ENCODE measurements at places on chromosomes 4 and X. TPM values are rescaled to one million over a fixed set of nuclear protein-coding genes. Genes with fewer than 3 reads are reported as not detected.

GRCh38 chrX:149213264-149213663 is 291.8 kb downstream of the IDS start:
- no peaks in the 10 kb centered on the region for H3K27me3 ChIP-seq
- H3K27ac ChIP-seq = no peak overlapping the region
- H3K36me3 ChIP-seq = no peaks in the 10 kb centered on the region

- no peaks in the 10 kb centered on the region for H3K36me3 ChIP-seq
- no peak overlapping the region for H3K27ac ChIP-seq
- H3K4me1 ChIP-seq = peaks cover 4% of the 10 kb centered on the region
- no peak for DNase-seq
Observed at GRCh38 chrX:153476666-153477363, 6.4 kb upstream of the HAUS7 start.

GRCh38 chr4:100828986-100829685 is 311.3 kb upstream of the EMCN start:
- H3K4me1 ChIP-seq = peaks cover 10% of the 10 kb centered on the region
- no peaks in the 10 kb centered on the region for H3K36me3 ChIP-seq
- H3K27me3 ChIP-seq = no peaks in the 10 kb centered on the region
- no peak overlapping the region for H3K27ac ChIP-seq
- no peak for DNase-seq

DNA sequence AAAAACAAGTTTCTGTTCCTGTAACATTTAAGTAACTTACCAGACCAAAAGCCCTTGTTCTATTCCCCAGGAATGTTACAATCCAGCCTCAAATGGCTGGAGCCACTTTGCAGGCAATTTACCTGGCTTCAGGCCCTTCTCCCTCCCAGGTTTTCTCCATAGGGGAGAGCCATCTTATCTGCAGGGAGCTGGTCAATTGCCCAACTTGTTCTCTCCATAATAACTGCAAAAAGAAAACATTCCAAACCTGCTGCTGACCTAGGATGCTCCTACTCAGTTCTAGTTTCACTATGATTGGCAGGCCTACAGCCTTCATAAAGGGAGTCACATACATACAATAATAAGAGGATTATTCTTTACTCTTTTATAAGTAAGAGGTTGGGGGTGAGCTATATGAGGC is 670.7 kb downstream of the PCDH7 start:
- H3K27me3 ChIP-seq = no peaks in the 10 kb centered on the region
- no peaks in the 10 kb centered on the region for H3K4me1 ChIP-seq

DNA sequence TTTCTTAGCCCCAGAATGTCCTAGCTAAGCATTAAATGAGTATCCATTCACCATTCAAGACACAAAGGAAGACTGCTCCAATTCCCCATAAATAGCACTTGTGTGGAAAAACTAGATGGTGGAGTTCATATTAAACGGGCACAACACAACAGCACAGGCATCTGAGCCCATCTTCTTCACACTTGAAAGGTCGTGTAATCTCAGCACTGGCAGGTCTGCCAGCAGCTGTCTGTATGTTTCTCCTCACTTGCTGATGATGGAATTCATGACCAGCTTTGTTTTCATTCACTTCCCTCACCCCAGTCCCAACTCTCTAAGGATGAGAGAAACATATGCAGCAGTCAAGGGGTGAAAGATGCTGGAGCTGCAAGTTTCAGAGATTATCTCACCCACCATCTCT is 148.7 kb downstream of the AFAP1 start:
- H3K27ac ChIP-seq = no peak overlapping the region
- H3K4me1 ChIP-seq = no peaks in the 10 kb centered on the region

DNA sequence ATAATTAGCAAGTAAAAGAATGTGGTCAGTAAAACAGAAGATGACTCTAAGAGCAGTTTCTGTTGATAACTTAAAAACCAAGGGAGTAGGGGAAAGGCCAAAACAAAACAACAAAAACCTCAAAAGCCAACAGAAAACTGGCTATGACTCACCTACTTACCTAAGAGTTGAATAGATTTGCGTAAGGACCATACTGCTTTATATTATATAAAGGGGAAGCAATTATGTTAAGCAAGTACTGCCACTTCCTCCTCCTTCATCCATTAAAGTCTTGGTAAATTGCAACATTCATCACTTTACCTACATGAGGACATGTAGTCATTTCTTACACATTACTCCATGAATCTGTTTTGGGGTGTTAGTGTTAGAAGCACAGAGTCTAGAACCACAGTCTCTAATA is 85.9 kb upstream of the FAM47A start:
- H3K4me1 ChIP-seq = no peaks in the 10 kb centered on the region
- H3K36me3 ChIP-seq = no peaks in the 10 kb centered on the region
- no peak overlapping the region for H3K4me3 ChIP-seq
- H3K27me3 ChIP-seq = no peaks in the 10 kb centered on the region
- no peak for DNase-seq
- no peak overlapping the region for H3K27ac ChIP-seq

DNA sequence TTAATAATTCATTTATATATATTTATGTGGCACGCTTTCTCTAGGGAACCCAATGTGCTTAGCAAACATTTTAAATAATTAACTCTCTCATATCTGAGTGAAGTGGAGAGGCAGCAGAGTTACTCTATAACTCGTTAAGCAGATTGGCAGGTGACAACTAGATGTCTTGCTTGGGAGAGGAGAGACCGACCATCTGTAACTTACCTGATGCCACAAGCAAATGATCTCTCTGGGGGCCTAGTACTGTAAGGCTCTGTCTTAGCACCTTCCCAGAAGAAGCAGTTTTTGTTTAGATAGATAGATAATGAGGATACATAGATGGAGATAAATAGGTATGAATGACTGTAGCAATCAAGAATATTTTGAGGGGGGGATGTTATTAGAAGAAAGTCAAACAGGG is 11.9 kb upstream of the SEL1L3 start:
- no peak overlapping the region for H3K27ac ChIP-seq
- H3K36me3 ChIP-seq = no peaks in the 10 kb centered on the region
- no peaks in the 10 kb centered on the region for H3K27me3 ChIP-seq
- peaks cover 14% of the 10 kb centered on the region for H3K4me1 ChIP-seq
- H3K4me3 ChIP-seq = no peak overlapping the region

- no peaks in the 10 kb centered on the region for H3K27me3 ChIP-seq
- no peaks in the 10 kb centered on the region for H3K36me3 ChIP-seq
- H3K4me3 ChIP-seq = no peak overlapping the region
- H3K27ac ChIP-seq = no peak overlapping the region
- no peak for DNase-seq
Observed at GRCh38 chr4:152081024-152081423, 320.2 kb upstream of the GATB start.

GRCh38 chrX:13533726-13534125 is 35.7 kb upstream of the EGFL6 start:
- H3K27me3 ChIP-seq = no peaks in the 10 kb centered on the region
- no peak overlapping the region for H3K4me3 ChIP-seq
- no peaks in the 10 kb centered on the region for H3K36me3 ChIP-seq
- no peak overlapping the region for H3K27ac ChIP-seq

- peaks cover 36% of the 10 kb centered on the region for H3K4me1 ChIP-seq
- no peak overlapping the region for H3K4me3 ChIP-seq
- peak overlapping the region; percentile 61 for H3K27ac ChIP-seq
- H3K27me3 ChIP-seq = no peaks in the 10 kb centered on the region
- no peaks in the 10 kb centered on the region for H3K36me3 ChIP-seq
- DNase-seq = peak; percentile 88
Observed at GRCh38 chr4:184331268-184331995, 113.8 kb upstream of the ENPP6 start.

AADAT gene
- 4.4 TPM for total RNA-seq

DNA sequence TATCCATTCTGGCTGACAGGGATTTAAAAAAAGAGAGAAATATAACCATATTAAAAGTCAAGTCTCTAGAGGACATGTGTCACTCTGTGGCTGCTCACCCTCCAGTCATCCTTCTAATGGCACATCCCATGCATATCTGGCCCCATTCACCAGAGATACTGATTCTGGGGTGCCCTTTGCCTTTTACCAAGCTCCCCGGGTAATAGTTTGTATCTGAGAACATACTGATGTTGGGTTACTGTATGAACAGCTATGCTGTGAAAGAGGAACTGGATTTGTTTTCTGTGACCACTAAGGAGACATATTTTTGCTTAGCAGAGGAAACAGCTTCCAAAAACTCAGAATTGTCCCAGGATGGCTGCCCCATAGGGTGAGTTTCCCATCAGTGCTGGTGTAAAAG is 56.0 kb downstream of the SAT1 start:
- DNase-seq = no peak
- no peaks in the 10 kb centered on the region for H3K4me1 ChIP-seq
- no peaks in the 10 kb centered on the region for H3K36me3 ChIP-seq
- H3K27ac ChIP-seq = no peak overlapping the region
- no peak overlapping the region for H3K4me3 ChIP-seq

DNA sequence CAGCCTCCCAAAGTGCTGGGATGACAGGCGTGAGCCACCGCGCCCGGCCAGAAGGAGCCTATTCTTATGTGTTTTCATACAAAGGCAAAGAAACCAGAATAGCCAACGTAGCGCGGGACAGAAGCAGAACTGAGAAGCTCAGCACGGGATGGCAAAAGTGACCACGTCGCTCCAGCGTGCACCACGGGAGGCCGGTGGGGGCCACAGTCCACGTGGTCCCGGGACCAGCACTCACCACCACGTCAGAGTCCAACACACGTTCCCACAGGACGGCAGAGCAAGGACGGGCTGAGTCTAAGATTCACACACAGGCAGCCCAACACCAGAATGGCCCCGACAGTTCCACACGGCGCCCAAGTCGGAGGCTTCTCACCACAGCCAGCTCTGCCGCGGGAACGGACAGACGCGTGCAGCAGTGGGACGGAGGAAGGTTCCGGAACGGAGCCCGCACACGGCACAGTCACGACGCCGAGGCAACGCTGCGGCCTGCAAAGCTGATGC is 18.8 kb upstream of the GTPBP6 start:
- no peak for DNase-seq
- H3K27me3 ChIP-seq = no peaks in the 10 kb centered on the region
- no peaks in the 10 kb centered on the region for H3K36me3 ChIP-seq
- H3K27ac ChIP-seq = no peak overlapping the region

PLAC1 gene
- not detected for total RNA-seq

HSFX1 gene
- total RNA-seq = 0.26 TPM

GRCh38 chr4:123802933-123803332 is 406.3 kb downstream of the SPRY1 start:
- H3K4me3 ChIP-seq = no peak overlapping the region
- no peaks in the 10 kb centered on the region for H3K27me3 ChIP-seq
- no peak overlapping the region for H3K27ac ChIP-seq
- no peaks in the 10 kb centered on the region for H3K36me3 ChIP-seq
- DNase-seq = no peak
- H3K4me1 ChIP-seq = no peaks in the 10 kb centered on the region

- H3K36me3 ChIP-seq = no peaks in the 10 kb centered on the region
- no peak overlapping the region for H3K4me3 ChIP-seq
- DNase-seq = no peak
- H3K27me3 ChIP-seq = no peaks in the 10 kb centered on the region
- H3K4me1 ChIP-seq = peaks cover 2% of the 10 kb centered on the region
Observed at GRCh38 chrX:69291116-69291515, 125.9 kb upstream of the PJA1 start.

DNA sequence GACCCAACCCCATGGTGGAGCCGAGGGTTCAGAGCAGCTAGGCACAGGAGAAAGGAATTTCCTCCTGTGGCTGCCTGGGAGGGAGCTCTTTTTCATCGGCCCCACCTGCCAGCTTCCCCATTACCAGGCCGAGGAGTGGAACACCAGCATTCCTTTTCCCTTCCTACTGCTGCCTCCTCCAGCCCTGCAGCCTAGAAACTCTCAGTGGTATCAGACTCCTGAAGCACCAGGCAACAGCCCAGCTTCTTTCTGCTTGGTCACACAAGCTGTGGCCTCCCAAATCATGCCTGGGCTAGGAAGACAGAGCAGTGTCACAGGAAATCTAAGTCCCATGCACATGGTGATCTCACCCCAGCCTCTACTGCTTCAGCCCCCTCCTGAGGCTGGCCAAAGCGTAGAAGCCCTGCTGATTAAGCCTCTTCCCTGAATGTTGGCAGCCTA is 30.1 kb downstream of the RTL5 start:
- no peak overlapping the region for H3K27ac ChIP-seq
- H3K27me3 ChIP-seq = no peaks in the 10 kb centered on the region
- DNase-seq = no peak
- no peaks in the 10 kb centered on the region for H3K36me3 ChIP-seq
- peaks cover 6% of the 10 kb centered on the region for H3K4me1 ChIP-seq

TREX2 gene
- total RNA-seq = 1.0 TPM

NWD2 gene
- 0.26 TPM for total RNA-seq

SSX1 gene
- not detected for total RNA-seq

RNF128 gene
- 18.9 TPM for total RNA-seq

NXF2 gene
- total RNA-seq = not detected

GRCh38 chrX:20383477-20383876 is 116.8 kb upstream of the RPS6KA3 start:
- no peak for DNase-seq
- H3K27ac ChIP-seq = no peak overlapping the region
- H3K27me3 ChIP-seq = no peaks in the 10 kb centered on the region

CDKL2 gene
- 4.6 TPM for total RNA-seq

SYNPO2 gene
- 7.6 TPM for total RNA-seq

GAGE1 gene
- total RNA-seq = not detected

GRCh38 chr4:186642998-186643397 is 80.7 kb downstream of the FAT1 start:
- no peak for DNase-seq
- no peak overlapping the region for H3K4me3 ChIP-seq
- H3K27ac ChIP-seq = peak overlapping the region; percentile 78
- peaks cover 33% of the 10 kb centered on the region for H3K4me1 ChIP-seq
- no peaks in the 10 kb centered on the region for H3K36me3 ChIP-seq

GRCh38 chr4:152508386-152508785 is 27.5 kb downstream of the FBXW7 start:
- no peak overlapping the region for H3K4me3 ChIP-seq
- no peaks in the 10 kb centered on the region for H3K36me3 ChIP-seq
- no peaks in the 10 kb centered on the region for H3K27me3 ChIP-seq

- no peaks in the 10 kb centered on the region for H3K27me3 ChIP-seq
- no peaks in the 10 kb centered on the region for H3K4me1 ChIP-seq
- H3K4me3 ChIP-seq = no peak overlapping the region
- H3K36me3 ChIP-seq = no peaks in the 10 kb centered on the region
- H3K27ac ChIP-seq = no peak overlapping the region
- DNase-seq = no peak
Observed at GRCh38 chr4:187415231-187415630, 580.3 kb upstream of the ZFP42 start.

GRCh38 chrX:47080215-47080914 is 2.1 kb downstream of the RGN start:
- H3K27ac ChIP-seq = peak overlapping the region; percentile 77
- H3K36me3 ChIP-seq = no peaks in the 10 kb centered on the region
- H3K27me3 ChIP-seq = no peaks in the 10 kb centered on the region
- peak; percentile 13 for DNase-seq
- no peak overlapping the region for H3K4me3 ChIP-seq

- peaks cover 22% of the 10 kb centered on the region for H3K4me1 ChIP-seq
- no peaks in the 10 kb centered on the region for H3K36me3 ChIP-seq
- peak overlapping the region; percentile 79 for H3K4me3 ChIP-seq
- H3K27me3 ChIP-seq = no peaks in the 10 kb centered on the region
- peak overlapping the region; percentile 94 for H3K27ac ChIP-seq
Observed at GRCh38 chr4:148441624-148441985, 609 bp downstream of the NR3C2 start.

AFAP1 gene
- total RNA-seq = 35.3 TPM

Data from body of pancreas (tissue), 4 donors.